Mammary epithelial cell (primary cell): ENCODE measurements at places on chromosomes 2 and 18. TPM values are rescaled to one million over a fixed set of nuclear protein-coding genes. Genes with fewer than 3 reads are reported as not detected.

Gene DDX18
- total RNA-seq, result 69.7 and 74.3 TPM in 2 replicates

Gene GALNT3
- 61.1 and 68.1 TPM in 2 replicates for total RNA-seq

Gene MEP1B
- total RNA-seq, result not detected in 2 replicates

Gene OSR1
- total RNA-seq, result 37.8 TPM
